AG04449 (cell line): ENCODE measurements at places on chromosomes 2 and 18.

DNA sequence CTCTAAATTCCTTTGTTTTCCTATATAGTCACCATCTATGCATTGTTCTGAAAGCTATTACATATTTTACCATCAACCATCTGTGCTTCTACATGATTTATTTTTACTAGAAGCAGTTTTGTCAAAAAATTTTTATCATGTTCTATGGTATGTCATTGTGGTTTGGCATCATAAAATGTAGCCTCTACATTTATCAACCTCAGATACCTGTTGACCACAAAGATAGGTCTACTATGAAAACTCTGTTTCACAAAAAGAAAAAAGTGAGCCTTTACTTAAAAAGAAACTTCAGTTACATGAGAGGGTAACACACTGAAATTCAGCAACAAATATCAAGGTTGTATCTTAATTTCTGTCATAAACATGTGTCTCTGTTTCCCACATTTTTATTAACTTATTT is 3.7 kb downstream of the BCL2 start:
- no peak for DNase-seq

GRCh38 chr2:8628866-8629209 is 53.0 kb upstream of the ID2 start:
- no peak for DNase-seq

DNA sequence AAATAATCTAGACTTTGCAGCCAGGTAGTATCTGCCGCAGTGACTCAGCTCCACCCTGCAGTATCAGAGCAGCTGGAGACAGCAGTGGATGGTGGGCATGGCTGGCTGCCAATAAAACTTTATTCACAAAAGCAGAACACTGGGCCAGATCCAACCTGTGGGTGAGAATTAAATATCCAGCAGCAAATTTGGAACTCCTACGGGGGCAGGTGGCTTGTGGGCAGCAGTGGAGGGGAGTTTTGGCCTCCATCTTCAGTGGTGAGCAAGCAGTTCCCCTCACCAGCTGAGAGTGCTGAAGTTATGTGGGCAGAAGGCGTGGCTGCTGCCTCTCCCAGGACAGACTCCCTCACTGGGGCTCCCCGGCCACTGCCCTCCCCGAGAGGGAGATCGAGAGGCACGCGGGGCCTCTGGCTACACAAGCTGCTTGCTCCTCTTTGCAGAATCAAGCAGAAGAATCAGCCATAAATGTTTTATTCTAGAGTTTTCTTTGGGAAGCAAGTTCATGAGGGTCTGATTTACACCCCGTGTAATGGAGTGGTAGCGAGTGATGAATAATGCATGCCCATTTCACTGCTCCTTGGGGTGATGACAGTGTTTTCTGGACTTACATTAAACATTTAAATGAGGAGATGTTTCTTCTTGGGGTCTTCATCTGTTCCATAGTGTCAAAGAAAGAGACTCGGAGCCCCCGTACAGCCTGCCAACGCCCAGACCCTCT is 204.3 kb downstream of the SEPTIN10 start:
- DNase-seq, result no peak

- DNase-seq, result no peak
These were observed 447.4 kb upstream of the PKDCC start for GRCh38 chr2:41600460-41600859.

DNA sequence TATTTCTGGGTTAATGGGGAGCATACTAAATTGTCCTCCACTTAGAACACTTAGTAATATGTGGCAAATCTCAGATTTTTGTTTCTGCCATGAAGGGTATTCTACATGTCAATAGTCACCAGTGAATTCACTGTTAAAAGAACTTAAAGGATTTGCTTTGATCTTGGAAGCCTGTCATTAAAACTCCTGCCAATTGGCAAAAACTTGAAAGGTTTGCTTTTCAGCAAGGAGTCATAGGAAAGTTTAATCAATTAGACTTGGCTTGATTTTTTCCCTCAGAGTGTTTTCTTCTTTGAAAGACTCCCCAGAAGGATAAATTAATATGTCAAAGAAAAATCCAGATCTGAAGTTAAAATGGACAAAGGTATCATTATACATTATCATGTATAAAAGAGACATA is 671.9 kb upstream of the PKDCC start:
- no peak for DNase-seq

DNA sequence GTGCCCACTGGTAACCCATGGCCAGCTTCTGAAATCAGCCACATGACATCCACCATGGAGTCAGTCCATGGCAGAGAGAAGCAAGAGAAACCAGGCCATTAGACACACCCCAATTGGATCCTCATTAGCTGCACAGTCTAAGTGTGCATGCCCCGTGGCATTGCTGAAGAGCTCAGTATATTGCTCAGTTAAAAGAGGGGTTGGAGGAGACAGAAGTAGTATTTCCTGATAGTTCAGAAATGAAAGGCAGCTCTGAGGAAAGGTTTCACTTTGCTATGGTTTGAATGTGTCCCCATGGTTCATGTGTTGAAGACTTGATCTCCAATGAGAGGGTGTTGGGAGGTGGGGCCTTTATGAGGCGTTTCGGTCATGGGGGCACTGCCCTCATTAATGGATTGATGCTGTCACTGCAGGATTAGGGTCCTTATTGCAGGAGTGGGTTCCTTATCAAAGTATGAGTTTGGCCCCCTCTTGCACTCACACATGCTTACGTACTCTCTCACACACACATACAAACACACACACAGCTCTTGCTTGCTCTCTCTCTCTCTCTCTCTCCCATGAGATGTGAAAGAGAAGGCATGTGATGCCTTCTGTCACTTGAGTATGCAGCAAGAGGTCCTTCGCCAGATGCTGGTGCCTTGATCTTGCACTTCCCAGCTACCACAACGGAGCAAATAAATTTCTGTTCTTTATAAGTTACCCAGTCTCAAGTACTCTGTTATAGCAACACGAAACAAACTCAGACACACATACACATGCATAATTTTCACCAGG is 58.0 kb downstream of the TMEM163 start:
- DNase-seq, result no peak

DNA sequence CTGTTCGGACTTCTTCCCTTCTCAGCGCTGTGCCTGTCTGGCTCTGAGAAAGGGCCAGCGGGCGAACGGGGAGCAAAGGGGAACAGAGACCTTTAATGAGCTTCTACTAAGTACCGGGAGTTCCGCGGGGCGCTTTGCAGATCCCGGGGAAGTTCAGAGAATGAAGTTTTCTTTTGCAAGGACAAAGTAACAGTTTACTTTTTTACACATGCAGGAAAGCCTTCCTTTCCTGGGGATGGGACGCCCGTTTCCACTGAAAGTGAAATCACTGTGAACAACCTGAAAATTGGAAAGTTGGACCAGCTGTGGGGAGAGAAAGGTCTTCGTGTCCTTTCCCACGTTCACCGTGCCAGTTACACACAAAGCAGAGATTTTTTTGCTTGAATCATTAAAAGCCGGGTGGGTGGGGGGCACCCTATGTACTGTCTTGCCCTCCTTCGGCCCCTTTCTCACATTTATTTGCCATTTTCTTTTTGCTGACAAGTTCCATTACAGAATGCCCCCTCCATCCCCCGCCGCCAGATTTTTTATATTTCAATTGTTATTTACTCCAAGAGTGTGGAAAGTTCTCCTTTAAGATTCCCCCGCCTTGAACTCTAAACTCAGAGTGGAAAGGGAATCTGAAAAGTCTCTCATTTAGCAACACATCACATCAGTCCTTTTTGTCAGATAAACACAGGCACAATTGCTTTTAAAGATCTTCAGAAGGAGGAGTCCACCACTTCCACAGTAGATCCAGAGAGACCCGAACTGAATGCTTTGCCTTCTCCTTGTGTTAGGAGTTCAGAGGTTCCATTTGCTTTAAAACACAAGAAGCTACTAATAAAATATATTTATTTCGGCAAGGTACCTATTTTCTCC is 1.1 kb upstream of the FN1 start:
- no peak for DNase-seq

GRCh38 chr2:239874636-239875356 is 150.3 kb downstream of the NDUFA10 start:
- no peak for DNase-seq

GRCh38 chr2:97889156-97889555 is 106.6 kb downstream of the TMEM131 start:
- no peak for DNase-seq

- DNase-seq, result no peak
These were observed 4.9 kb downstream of the CREG2 start for GRCh38 chr2:101382442-101382841.

- DNase-seq, result no peak
These were observed 99.6 kb downstream of the DGKD start for GRCh38 chr2:233453916-233454315.

GRCh38 chr2:132559326-132559725 is 110.7 kb downstream of the LYPD1 start:
- DNase-seq, result no peak

DNA sequence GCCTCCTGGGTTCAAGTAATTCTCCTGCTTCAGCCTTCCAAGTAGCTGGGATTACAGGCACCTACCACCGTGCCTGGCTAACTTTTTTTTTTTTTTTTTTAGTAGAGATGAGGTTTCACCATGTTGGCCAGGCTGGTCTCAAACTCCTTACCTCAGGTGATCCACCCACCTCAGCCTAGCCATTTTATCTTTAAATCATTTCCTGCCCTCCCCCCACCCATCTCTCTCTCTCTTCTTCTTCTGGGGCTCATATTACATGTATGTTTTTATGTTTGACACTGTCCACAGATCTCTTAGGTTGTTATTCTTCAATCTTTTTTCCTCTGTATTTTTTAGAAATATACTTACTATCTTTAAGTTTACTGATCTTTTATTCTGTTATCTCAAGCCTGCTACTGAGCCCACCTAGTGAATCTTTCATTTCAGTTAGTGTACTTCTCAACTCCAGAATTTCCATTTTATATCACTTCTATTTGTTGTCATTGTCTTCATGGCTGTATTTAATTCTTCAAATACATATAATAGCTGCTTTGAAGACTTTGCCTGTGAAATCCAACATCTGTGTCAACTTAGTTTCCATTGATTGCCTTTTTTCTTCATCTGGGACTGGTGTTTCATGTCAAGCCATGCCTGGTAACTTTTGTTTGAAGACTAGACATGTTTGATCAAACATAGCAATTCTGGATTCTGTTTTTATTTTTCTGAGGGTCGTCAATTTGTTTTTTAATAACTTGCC is 16.2 kb downstream of the PLB1 start:
- DNase-seq, result no peak

- DNase-seq, result no peak
These were observed 11.9 kb upstream of the NT5DC4 start for GRCh38 chr2:112708968-112709367.

DNA sequence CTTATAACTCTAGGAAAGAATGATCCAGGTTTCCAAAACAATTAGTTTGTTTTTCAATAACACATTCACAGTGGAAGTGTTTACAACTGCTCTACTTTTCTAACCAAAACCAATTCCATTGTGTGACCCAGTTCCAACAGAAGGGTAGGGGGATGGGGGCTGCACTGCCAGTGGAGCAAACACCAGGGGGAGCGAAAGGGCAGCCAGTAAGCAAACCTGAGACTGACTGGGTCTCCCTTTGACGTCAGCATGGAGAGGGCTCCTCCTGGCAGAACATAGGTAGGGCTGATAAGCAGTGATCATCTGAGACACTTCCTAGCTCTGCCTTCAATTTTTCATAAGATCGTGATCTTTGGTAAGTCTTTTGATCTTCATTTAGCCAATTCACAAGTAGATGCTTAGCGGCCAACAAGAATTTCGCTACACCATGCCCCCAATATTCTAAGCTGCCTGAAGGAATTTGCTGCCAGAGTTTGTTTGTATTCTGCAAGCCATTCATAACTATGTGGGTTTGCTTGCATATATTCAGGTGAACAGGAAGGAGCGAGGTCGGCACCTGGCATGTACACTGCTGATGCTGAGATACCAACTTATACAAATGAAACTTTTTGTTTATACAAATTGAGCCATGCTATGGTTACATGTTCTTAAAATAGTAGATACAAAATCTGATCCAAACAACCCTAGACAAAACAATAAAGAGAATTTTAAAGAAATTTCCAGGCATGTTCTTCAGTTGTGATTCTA is 45.9 kb downstream of the ST6GAL2 start:
- DNase-seq, result no peak

DNA sequence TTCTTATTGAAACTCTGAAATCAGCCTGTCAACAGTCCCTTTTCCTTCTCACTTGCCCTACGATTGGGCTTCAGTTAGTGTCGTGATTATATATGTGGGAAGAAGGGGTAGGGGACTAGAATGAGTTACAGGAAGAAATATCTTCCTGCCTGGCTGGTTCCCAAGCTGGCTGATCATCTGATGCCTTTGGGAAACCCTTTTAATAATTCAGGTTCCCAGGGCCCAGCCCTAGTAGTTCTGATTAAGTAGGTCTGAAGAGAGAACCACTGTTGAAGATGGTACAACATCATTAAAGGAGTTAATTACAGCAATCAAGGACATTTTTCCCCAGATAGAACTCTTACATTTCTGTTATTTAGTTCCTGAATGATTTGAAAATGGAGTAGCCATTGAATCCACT is 110.1 kb upstream of the EML6 start:
- no peak for DNase-seq

- no peak for DNase-seq
These were observed 52.0 kb upstream of the GLI2 start for GRCh38 chr2:120683701-120684100.

GRCh38 chr18:55577812-55578539 is 10.0 kb downstream of the TCF4 start:
- DNase-seq, result no peak

DNA sequence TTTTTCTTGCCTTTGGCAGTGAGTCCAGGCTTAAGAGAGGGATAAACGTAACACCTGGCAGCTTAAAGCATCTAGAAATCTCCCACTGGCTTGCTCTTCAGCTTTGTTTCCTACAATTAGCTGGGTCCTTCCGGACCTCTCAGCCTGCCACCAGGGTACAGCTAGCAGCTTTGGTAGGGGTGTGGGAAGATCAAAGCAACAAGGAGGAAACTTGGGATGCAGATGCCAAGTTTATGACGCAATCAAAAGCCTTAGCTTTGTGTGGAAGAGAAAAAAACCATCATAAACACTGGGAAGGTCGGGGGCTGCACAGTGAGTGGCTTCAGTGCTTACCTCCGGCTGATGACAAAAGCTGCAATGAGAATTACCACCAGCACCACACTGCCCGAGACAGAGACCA is 116.9 kb downstream of the EPHA4 start:
- no peak for DNase-seq

DNA sequence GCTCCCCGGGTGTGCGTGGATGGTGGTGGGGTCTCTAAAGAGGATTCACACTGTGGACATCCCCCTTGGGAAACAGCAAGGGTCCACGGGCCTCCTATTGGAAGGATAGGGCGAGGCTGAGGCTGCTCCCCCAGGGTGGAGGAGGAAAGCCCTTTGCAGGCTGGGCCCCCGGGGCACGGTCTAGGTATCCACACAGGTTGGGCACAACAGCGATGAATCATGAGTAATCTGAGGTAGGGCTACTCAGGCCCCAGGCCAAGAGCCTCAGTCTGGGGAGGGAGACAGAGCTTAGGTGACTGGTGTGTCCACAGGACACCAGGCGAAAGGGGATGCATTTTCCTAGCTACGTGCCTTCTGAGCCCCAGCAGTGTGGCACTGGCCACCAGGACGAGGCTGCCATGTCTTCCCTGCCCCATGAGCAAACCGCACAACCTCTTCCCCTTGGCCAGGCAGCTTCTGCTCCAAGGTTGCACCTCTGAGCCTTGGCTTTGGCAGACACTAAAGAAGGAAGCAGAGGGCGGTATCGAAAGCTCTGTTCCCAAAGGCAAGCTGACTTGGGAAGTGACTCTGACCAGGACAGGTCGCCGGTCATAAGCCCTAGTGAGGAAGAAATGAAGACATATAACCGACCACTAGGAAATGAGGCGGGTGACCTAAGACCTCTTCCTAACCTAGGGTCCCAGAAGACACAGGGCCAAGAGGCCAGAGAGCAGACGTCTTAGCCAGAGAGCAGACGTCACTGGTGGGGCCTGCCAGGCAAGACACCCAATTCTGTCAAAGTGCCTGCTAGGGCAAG is 14.6 kb upstream of the SEMA4C start:
- DNase-seq, result no peak
